ENCODE measurements at places on chromosomes 12 and 14.

DNA sequence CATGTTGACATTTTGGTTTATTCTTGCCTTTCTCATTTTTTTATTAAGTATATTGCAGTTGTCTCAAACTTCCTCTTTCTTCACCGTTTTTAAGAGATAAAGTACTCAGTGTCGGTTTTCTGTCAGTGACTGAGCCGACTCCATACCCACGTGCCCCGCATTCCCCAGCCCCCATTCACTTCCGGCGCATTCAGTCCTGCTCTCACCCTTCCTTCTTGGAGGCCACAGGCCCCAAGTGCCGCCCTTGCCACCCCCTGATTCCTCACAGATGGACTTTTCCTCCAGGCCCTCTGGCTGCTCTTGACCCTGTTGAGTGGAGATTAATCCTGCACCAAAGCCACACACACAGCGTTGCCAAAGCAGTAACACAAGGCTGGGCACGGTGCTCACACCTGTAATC is 19.1 kb upstream of the DNAH10 start:
- DNase-seq, result no peak

DNA sequence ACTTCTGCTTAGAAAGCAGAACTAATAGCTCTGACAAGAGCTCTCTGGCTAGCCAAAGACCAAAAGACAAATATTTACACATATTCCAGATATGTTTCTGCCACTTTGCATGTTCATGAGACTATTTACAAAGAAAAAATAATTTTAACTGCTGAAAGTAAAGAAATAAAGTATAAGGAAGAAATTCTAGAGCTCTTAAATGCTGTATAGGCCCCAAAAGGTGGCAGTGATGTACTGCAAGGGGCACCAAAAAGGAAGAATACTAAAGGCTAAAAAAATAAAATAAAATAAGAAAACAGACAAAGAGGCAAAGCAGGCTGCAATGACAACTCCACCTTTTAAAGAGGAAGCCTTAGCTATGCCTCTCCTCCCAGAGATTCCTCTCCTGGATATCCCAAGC is 23.0 kb downstream of the KLRK1 start:
- no peak for DNase-seq

DNA sequence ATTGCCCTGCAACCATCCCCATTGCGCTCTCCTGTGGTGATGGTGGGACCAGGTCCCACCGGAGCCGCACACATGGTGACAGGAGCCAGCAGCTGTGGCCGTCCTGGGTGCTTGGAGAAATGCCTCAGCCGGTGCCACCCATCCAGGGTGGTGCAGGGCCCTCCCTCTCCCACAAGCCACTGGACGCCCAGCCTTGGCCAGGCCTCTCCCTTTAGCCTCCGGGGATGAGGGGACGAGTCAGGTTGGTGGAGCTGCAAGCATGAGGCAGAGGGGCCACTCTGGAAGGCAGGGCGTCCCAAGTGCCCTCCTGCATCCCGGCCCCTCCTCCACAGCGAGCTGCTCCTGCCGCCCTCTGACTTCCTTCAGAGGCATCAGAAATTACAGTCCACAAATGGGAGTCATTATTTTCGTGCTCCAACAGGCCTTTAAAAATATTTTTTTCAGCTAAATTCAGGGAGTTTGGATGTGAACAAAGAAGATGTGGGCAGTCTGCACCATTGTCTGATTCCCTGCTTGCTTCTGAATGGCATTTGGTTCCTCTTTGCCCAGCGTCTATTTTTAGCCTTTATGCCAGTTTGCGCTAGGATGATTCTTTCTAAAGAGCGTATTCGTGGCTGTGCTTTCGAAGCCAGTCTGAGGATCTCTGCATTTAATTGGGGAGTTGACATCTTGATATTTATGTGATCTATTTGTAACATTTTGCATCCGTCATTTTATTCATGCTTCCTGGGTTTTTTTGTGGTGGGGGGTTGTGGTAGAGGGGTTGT is 189.4 kb downstream of the ADGRD1 start:
- no peak for DNase-seq

GRCh38 chr12:95201056-95201670 is 16.1 kb downstream of the FGD6 start:
- no peak for DNase-seq

- DNase-seq, result peak; percentile 86
Measured at GRCh38 chr14:92585981-92586937, 72.7 kb downstream of the RIN3 start.

- DNase-seq, result no peak
Measured at GRCh38 chr12:110366321-110367142, 37.0 kb downstream of the ANAPC7 start.

GRCh38 chr14:52829527-52830185 is 38.2 kb upstream of the GNPNAT1 start:
- DNase-seq, result no peak

- DNase-seq, result no peak
Measured at GRCh38 chr14:88871429-88871828, 47.0 kb downstream of the TTC8 start.

- peak; percentile 86 for DNase-seq
Measured at GRCh38 chr14:61472011-61472672, 150.8 kb downstream of the PRKCH start.

- no peak for DNase-seq
Measured at GRCh38 chr12:47941871-47942613, 21.4 kb upstream of the TMEM106C start.

- DNase-seq, result peak; percentile 87
Measured at GRCh38 chr12:65631621-65632111, 192.6 kb upstream of the HMGA2 start.

- DNase-seq, result no peak
Measured at GRCh38 chr14:94158239-94158883, 15.8 kb upstream of the PPP4R4 start.

GRCh38 chr12:96143392-96143791 is 50.8 kb upstream of the ELK3 start:
- DNase-seq, result no peak

GRCh38 chr14:104779776-104780512 is 15.6 kb downstream of the AKT1 start:
- DNase-seq, result no peak
